ENCODE measurements at places on chromosomes 4 and X. TPM values are rescaled to one million over a fixed set of nuclear protein-coding genes. Genes with fewer than 3 reads are reported as not detected.

DDIT4L gene
- total RNA-seq: 2.6 TPM

UBL4A gene
- total RNA-seq: 39.1 TPM

GRCh38 chr4:158949099-158949498, 153.8 kb upstream of the RAPGEF2 start:
- H3K36me3 ChIP-seq: no peaks in the 10 kb centered on the region
- no peak for DNase-seq
- peaks cover 6% of the 10 kb centered on the region for H3K4me1 ChIP-seq
- H3K4me3 ChIP-seq: no peak overlapping the region
- no peak overlapping the region for H3K27ac ChIP-seq

DNA sequence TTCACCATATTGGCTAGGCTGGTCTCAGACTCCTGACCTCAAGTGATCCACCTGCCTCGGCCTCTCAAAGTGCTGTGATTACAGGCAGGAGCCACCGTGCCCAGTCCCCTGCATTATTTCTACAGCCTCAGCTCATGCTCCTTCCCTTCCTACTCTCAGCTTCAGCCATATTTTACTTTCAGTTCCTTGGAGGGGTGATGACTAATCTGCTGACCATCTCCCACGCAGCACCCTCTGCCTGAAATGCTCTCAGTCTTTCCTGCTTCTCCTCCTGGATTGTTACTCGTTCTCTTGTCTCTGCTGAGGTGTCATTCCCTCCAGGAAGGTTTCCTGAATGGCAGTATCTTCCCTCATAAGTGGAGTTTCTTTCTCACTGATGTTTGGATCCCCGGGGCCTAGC, 63.3 kb downstream of the MOSPD2 start:
- peaks cover 10% of the 10 kb centered on the region for H3K4me1 ChIP-seq
- H3K36me3 ChIP-seq: no peaks in the 10 kb centered on the region
- H3K4me3 ChIP-seq: no peak overlapping the region
- H3K27ac ChIP-seq: peak overlapping the region; percentile 71

- peaks cover 19% of the 10 kb centered on the region for H3K4me1 ChIP-seq
- no peak overlapping the region for H3K27ac ChIP-seq
- no peak for DNase-seq
- H3K36me3 ChIP-seq: no peaks in the 10 kb centered on the region
- H3K27me3 ChIP-seq: no peaks in the 10 kb centered on the region
Measured at GRCh38 chr4:164210377-164210776, 543.6 kb upstream of the SMIM31 start.

GRCh38 chr4:6747294-6748051, 31.5 kb downstream of the BLOC1S4 start:
- DNase-seq: no peak
- H3K27ac ChIP-seq: no peak overlapping the region
- H3K36me3 ChIP-seq: no peaks in the 10 kb centered on the region
- H3K4me1 ChIP-seq: peaks cover 50% of the 10 kb centered on the region
